ENCODE measurements at places on chromosomes 12 and 14.

DNA sequence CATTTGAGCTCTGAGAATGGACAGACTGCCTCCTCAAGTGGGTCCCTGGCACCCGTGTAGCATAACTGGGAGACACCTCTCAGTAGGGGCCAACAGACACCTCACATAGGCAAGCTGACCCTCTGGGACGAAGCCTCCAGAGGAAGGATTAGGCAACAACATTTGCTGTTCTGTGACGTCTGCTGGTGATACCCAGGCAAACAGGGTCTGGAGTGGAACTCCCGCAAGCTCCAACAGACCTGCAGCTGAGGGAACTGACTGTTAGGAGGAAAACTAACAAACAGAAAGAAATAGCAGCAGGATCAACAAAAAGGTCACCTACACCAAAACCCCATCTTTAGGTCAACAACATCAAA is 69.6 kb downstream of the CEP83 start:
- no peak for DNase-seq

DNA sequence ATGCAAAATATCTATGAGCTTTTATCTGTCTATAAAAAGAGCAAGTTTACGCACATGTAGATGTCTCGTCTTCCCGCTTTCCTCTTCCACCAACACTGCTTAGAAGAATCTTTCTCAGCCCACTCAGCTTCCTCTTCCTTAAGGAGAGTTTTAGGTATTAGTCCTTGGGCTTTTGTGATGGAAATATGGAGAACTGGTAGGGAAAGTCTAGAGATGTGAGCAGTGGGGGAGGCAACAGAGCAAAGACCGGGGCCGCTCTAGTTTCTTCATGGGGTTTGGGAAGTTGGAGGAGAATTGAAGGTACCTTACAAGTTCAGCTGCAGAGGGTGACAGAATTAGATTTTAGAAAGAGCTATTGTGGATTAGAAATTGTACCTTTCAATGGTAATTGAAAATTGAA is 56.3 kb upstream of the CPNE8 start:
- no peak for DNase-seq

DNA sequence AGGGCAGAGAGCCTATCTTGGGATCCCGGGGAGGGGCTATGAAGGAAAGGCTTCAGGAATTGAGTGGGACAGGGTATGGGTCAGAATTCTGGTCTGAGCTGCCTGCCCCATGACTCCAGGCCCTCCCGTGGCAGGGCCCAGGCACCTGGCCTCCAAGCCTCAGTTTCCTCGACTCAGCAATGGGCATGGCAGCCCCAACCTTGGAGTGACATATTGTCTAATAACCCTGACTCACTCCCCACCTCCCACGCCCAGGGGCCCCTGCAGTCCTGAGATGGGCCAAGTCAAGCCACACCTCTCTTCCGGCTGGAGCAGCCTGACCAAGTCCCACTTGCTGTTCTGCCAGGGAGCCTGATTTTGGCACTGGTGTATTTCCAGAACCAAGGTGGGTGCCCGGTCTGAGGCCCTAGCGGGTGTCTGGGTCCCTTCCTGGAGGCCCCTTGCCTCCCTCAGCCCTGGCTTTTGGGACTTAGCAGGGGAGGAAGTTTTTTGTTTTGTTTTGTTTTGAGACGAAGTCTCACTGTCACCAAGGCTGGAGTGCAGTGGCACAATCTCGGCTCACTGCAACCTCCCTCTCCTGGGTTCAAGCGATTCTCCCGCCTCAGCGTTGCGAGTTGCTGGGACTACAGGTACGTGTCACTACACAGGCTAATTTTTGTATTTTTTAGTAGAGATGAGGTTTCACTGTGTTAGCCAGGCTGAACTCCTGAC is 40.3 kb upstream of the RCOR1 start:
- DNase-seq: no peak

DNA sequence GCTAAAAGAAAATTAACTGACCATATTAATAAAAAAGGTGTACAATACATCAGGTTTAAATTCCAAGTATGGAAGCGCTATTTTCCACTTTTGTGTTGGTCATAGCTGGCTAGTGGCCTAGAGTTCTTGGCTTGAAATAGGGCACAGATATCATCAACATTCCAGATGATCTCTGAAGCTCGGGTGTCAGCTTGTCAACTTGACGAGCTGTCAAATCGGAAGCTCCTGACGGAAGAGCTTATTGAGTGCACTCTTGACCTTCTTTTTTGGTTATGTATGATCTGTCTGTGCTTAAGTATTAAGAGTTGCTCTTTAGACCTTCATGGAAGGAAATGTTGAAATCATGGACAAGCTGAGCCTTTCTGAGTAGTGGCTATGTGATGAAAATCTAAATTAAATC is 177.9 kb downstream of the APAF1 start:
- no peak for DNase-seq

GRCh38 chr14:97296176-97296575 is 499.0 kb downstream of the VRK1 start:
- DNase-seq: no peak

DNA sequence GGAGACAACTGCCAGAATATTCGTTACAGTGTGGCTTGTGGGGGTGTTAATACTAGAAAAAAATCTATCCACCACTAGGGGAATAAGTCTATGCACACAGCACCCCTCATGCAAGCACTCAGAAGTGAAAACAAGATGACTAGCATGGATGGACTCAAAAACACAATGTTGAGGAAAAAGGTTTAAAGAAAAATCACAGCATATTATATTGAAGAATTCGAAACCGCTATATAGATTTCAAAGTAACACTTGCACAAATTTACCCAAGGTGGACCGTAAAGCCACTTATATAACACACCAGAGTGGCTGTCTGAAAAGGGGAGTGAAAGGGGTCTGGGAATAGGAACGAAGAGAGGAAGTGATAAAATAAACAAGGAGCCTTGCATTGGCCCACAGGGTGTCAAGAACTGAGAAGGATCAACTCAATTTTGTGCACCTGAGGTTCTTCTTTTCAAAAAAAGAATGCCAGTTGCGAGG is 544 bp downstream of the ABCD4 start:
- DNase-seq: no peak

GRCh38 chr12:23753628-23754365 is 195.7 kb downstream of the SOX5 start:
- DNase-seq: no peak

DNA sequence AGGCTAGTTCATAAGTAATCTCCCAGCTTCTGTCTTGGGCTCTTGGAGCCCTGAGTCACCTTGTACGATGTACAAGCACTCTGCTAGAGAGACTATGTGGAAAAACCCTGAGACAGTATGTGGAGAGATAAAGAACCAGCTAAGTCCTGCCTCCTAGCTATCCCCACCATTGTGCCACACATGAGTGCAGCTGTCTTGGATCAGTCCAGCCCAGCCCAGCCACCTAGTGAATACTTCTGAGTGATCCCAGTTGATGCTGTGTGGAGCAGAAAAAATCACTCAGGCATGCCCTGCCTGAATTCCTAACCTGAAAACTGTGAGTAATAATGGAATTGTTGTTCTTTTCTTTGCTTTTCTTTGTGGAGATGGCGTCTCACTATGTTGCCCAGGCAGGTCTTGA is 5.1 kb upstream of the SERPINA6 start:
- no peak for DNase-seq

DNA sequence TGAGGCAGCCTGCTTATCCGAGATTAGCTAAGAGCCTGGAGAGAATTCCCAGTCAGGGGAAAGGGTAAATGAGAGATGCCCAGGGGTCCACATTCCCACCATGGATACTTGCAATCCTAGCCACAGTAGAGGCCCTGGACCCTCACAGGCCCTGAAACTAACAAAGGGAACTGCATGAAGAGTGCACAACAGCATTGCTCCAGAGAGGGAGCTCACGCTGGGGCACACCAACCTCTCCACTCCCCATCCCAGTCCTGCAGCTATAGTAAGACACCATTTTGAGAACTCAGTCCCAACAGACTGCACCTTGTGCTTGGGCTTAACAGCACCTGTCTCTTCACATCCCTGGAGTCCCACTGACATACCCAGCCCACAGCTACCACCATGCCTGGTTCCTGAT is 30.5 kb downstream of the CEP83 start:
- no peak for DNase-seq

GRCh38 chr14:83208341-83208740 is 1674.7 kb upstream of the SEL1L start:
- no peak for DNase-seq

GRCh38 chr12:49794811-49795653 is 33.2 kb downstream of the NCKAP5L start:
- no peak for DNase-seq

GRCh38 chr12:16300122-16300521 is 22.6 kb upstream of the SLC15A5 start:
- no peak for DNase-seq

- peak; percentile 12 for DNase-seq
These were observed 1346.4 kb downstream of the TMEM121 start for GRCh38 chr14:106872611-106873446.

GRCh38 chr12:91126516-91126915 is 15.2 kb upstream of the LUM start:
- DNase-seq: no peak

GRCh38 chr12:125614058-125614457 is 548.8 kb downstream of the AACS start:
- no peak for DNase-seq
